ENCODE measurements at places on chromosomes 1 and 21. TPM values are rescaled to one million over a fixed set of nuclear protein-coding genes. Genes with fewer than 3 reads are reported as not detected.

HJV gene
- polyA plus RNA-seq, result not detected

PEX19 gene
- 22.8 TPM for polyA plus RNA-seq

ORC1 gene
- polyA plus RNA-seq, result 5.6 TPM

MROH9 gene
- polyA plus RNA-seq, result not detected

MARK1 gene
- polyA plus RNA-seq, result 1.2 TPM

MNDA gene
- polyA plus RNA-seq, result not detected

IQGAP3 gene
- 30.2 TPM for polyA plus RNA-seq

ERICH3 gene
- not detected for polyA plus RNA-seq

CCDC181 gene
- polyA plus RNA-seq, result 0.11 TPM

VHLL gene
- not detected for polyA plus RNA-seq

OLFML3 gene
- polyA plus RNA-seq, result 3.9 TPM

ASPM gene
- polyA plus RNA-seq, result 5.3 TPM

CLCA1 gene
- polyA plus RNA-seq, result not detected

CLDN14 gene
- polyA plus RNA-seq, result 2.5 TPM

FCRL5 gene
- polyA plus RNA-seq, result not detected

KIF26B gene
- polyA plus RNA-seq, result 0.06 TPM

SPRR3 gene
- not detected for polyA plus RNA-seq

CENPF gene
- 6.4 TPM for polyA plus RNA-seq

IQCC gene
- 1.3 TPM for polyA plus RNA-seq

CHRNB2 gene
- not detected for polyA plus RNA-seq

CASQ2 gene
- polyA plus RNA-seq, result not detected

RAD54L gene
- 10.5 TPM for polyA plus RNA-seq

C1orf122 gene
- 54.0 TPM for polyA plus RNA-seq

LHX8 gene
- not detected for polyA plus RNA-seq

MECR gene
- 24.6 TPM for polyA plus RNA-seq

PLCH2 gene
- 0.16 TPM for polyA plus RNA-seq

ADGRL4 gene
- 140 TPM for polyA plus RNA-seq

MAN1C1 gene
- 1.5 TPM for polyA plus RNA-seq

AGT gene
- not detected for polyA plus RNA-seq

CELA2A gene
- polyA plus RNA-seq, result not detected

ITLN2 gene
- 0.46 TPM for polyA plus RNA-seq

PRDM16 gene
- polyA plus RNA-seq, result not detected

GJA4 gene
- polyA plus RNA-seq, result 175 TPM

OR2AK2 gene
- not detected for polyA plus RNA-seq

HLX gene
- 7.5 TPM for polyA plus RNA-seq

CD53 gene
- polyA plus RNA-seq, result not detected

MYOG gene
- not detected for polyA plus RNA-seq
